ENCODE measurements at places on chromosomes 3 and 15. TPM values are rescaled to one million over a fixed set of nuclear protein-coding genes. Genes with fewer than 3 reads are reported as not detected.

DNA sequence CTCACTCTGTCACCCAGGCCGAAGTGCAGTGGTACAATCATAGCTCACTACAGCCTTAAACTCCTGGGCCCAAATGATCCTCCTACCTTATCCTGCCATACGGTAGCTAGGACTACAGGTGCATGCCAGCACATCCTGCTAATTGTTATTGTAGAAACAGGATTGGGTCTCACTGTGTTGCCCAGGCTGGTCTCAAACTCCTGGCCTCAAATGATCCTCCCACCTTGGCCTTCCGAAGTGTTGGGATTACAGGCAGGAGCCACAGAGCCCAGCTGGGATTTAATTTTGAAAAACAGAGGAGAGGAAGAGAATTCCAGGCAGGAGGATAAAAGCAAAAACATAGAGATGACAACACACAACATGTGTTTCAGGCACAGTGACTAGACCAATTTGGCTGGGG is 40.5 kb downstream of the SFMBT1 start:
- H3K27ac ChIP-seq = no peak overlapping the region
- no peaks in the 10 kb centered on the region for H3K27me3 ChIP-seq
- no peaks in the 10 kb centered on the region for H3K36me3 ChIP-seq

- H3K27ac ChIP-seq = no peak overlapping the region
- H3K4me1 ChIP-seq = no peaks in the 10 kb centered on the region
- H3K27me3 ChIP-seq = peaks cover 2% of the 10 kb centered on the region
- DNase-seq = no peak
Measured at GRCh38 chr3:140420621-140421357, 257.1 kb upstream of the TRIM42 start.

GRCh38 chr15:39454189-39454986 is 126.5 kb upstream of the THBS1 start:
- no peak overlapping the region for H3K4me3 ChIP-seq
- no peak for DNase-seq
- H3K27me3 ChIP-seq = peaks cover 31% of the 10 kb centered on the region
- no peaks in the 10 kb centered on the region for H3K36me3 ChIP-seq
- no peak overlapping the region for H3K27ac ChIP-seq
- no peaks in the 10 kb centered on the region for H3K4me1 ChIP-seq

- H3K27me3 ChIP-seq = no peaks in the 10 kb centered on the region
- no peak overlapping the region for H3K27ac ChIP-seq
- no peaks in the 10 kb centered on the region for H3K4me1 ChIP-seq
- no peak overlapping the region for H3K4me3 ChIP-seq
- no peak for DNase-seq
- H3K36me3 ChIP-seq = peaks cover 10% of the 10 kb centered on the region
Measured at GRCh38 chr3:11575677-11576076, 68.0 kb downstream of the VGLL4 start.

Gene NLGN1
- not detected for total RNA-seq

Gene NUSAP1
- total RNA-seq = 310 TPM
